ENCODE measurements at places on chromosomes 6 and 20.

DNA sequence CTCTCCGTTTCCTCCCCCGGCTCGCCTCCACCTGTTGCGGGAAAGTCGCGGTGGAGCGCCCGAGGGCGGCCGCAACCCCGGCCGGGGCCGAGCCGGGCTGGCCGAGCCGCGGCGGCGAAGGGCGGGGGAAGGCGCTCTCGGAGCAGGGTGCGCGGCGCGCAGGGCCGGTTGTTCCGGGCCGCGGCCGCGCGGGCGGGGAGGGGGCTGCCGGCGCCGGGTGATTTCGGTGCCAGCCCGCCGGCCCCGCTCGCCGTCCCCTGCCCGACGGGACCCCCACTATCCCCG lies 235 bp downstream of the MAP7 start:
- no peak for DNase-seq

GRCh38 chr6:41488433-41489119 lies 57.6 kb upstream of the FOXP4 start:
- no peak for DNase-seq

GRCh38 chr6:139766796-139767195 lies 392.3 kb upstream of the CITED2 start:
- no peak for DNase-seq

- no peak for DNase-seq
Measured at GRCh38 chr6:11653028-11653583, 115.6 kb downstream of the TMEM170B start.

Measured in activated gamma-delta T cell treated with anti-CD3 and anti-CD28 coated beads, Interleukin-2, amount 50 U/mL, for 16 hours (primary cell).